Activated CD8-positive, alpha-beta memory T cell treated with anti-CD3 and anti-CD28 coated beads for 1 hour (primary cell): ENCODE measurements at places on chromosomes 2 and 18.

DNA sequence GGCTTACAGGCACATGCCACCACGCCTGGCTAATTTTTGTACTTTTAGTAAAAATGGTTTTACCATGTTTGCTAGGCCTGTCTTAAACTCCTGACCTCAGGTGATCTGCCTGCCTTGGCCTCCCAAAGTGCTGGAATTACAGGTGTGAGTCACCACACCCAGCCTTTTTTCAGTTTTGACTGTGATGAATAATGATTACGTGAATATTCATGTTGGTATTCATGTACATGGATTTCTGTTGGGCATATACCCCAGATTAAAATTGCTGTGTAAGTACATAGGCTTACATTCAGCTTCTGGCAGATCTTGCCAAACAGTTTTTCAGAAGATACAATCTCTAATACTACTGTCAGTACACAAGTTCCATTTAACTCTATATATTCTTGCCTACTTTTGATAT lies 20.9 kb downstream of the SLC39A10 start:
- DNase-seq, result no peak

DNA sequence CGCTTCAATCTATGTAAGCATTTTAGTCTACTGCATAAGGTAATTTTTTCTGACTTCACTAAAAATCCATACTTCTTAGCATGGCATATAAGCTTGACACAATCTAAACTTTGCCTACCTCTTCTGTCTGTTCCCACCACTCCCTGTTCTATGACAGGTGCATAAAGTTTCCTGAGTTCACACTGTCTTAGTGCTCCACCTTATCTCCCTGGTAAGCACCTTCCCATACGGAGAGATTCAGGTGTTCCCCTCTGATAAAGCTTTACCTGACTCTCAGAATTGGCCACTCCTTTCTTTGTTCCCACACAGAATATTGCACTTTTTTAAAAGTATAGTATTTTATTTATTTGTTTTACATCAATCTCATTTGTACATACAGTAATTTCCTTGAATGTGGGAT lies 16.8 kb upstream of the ITGA4 start:
- DNase-seq, result no peak

DNA sequence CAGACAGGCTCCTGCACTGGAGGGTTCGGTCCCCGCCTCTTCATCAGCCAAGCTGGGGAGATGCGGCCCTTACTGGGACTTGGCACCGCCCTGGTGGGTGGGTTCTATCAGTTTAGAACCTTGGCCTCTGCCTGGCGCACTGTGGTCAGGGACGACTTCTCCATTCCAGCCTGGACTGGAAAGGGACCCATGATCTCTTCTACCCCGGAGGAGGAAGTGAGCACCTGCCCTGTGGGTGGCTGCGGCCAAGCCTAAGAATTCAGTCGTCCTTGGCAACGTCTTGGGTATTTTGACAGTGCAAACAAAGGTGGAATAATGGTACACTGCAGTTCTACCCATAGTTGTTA lies 106.9 kb upstream of the CD302 start:
- DNase-seq, result no peak

DNA sequence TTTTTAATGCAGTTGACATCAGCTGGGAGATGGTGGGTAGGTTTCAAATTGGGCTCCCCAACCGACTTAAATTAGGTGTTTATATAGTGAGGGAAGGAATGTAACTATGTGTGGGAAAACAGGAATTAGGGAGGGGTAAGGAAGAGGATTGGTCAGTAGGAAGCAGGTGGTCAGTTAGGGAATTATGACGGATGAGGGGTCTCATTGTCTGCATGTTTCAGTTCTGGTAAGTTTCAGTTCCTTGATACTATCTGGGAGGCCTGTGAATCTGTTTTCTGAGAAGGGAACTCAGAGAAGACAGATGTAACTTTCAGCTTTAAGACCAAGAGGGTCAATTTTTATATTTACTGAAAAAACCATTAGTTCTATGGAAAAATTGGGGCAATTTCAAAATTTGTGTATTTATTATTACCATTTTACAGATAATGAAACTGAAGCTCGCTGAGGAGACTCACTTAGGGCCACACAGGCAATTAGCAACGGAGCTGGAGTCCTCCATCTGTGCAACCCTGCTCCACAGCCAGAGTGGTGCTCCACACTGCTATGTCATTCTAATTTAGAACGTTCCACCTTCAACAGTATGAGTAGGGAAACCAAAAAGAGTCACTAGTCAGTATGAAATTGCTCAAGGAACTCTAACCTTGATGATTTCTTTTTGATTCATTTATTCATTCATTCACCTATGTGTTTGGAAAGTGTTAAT lies 36.0 kb upstream of the CCDC195 start:
- no peak for DNase-seq

- DNase-seq, result no peak
Observed at GRCh38 chr2:122643725-122644329, 888.4 kb downstream of the TSN start.

- DNase-seq, result no peak
Observed at GRCh38 chr18:31070206-31070605, 27.7 kb upstream of the DSC3 start.

GRCh38 chr2:241230435-241230834 lies 42.0 kb downstream of the ANO7 start:
- no peak for DNase-seq

GRCh38 chr2:70104231-70105111 lies 17.2 kb downstream of the PCBP1 start:
- no peak for DNase-seq

DNA sequence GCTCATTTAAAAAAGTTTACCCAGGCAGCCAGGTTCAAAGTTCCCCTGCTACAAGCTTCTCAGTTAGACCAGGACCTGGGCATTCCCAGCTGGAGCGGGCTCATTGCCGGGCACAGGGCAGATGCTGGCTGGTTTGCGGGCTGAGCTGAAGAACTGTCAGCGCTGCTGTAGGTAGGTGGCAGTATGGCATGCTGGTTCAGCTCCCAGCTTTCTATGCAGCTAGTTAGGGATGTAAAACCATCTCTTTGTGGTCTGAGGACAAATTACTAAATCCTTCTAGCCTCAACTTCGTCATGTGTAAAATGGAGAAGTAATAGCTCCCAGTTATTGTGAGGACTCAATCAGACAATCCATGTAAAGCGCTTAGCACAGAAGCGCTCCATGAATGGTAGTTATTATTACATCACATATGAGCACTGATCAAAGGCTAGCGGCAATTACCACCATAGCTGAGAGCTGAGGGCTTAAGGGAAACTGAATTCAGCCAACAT lies 2.4 kb upstream of the LDLRAD4 start:
- DNase-seq, result peak; percentile 15

DNA sequence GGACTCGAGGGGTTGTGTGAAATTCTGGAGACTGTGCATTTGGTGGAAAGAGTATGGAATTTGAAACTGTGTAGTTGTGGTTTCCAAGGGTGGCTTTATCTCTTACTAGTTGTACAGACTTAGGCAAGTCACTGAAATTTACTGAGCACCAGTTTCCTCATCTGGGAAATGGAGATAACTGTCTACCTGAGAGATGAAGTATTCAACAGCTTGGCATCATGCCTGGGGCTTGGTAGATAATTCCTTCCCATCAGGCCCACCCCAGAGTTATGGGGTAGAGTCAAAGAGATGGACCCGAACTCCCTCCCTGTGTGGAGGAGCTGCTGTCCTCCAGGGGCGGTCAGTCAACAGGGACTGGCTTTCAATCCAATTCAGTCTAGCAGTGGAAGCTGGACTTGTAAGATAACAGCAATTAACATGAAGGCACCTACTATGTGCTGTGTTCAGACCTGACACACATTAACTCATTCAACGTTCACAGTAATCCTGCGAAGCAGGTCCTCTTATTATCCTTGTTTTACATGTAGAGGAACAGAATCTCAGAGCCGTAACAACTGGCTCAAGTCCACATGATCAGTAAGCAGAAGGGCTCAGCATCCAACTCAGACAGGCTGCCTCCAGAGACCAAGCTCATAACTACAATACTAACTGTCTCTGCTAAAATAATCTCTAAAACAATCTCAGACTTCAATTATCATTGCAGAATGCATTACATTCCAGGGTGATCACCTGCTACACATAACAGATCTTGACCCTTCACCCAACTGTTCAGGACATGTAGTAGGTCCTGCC lies 432.1 kb downstream of the LPIN1 start:
- DNase-seq, result no peak

DNA sequence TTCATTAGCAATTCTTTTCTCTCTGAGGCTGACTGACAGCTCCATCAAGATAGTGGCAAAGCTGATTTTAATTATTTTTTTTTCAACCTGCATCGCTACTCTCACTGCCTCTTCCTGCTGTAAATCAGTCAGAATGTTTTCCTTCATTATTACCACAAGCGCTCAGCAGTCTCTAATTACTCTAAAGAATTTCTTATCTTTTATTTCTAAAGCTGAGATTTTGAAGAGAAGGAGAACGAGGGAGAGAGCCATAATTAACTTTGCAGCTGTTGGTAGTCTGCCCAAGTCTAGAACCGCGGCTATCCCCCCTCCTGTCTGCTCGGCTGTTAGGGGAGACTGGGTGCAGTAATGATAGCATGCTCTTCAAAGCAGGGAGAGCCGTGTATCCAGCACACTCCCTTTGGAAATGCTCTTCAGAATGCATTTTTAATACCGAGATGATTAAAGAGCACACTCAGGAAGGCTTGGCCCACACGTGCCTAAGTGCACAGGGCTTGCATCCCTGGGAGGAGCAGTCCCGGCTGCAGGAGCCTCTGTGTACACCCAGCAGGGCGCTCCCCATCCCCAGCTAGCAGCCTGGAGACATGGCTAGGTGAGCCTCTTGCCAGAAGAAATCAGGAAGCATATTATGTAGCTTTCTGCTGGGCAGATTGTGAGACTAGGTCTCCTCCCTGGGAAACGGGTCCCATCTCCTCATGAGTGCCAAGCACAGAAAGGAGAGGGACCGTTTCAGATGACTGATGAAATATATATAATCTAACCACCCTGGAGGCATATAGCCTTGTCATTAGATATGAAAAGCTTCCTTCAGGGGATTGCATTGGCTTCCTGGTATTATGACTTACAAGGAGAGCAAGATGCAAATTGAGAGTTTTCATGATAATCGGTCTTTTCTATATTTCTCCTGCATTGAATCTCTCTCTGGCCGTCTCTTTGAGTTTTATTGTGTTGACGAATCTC lies 555.2 kb downstream of the CMPK2 start:
- DNase-seq, result no peak

DNA sequence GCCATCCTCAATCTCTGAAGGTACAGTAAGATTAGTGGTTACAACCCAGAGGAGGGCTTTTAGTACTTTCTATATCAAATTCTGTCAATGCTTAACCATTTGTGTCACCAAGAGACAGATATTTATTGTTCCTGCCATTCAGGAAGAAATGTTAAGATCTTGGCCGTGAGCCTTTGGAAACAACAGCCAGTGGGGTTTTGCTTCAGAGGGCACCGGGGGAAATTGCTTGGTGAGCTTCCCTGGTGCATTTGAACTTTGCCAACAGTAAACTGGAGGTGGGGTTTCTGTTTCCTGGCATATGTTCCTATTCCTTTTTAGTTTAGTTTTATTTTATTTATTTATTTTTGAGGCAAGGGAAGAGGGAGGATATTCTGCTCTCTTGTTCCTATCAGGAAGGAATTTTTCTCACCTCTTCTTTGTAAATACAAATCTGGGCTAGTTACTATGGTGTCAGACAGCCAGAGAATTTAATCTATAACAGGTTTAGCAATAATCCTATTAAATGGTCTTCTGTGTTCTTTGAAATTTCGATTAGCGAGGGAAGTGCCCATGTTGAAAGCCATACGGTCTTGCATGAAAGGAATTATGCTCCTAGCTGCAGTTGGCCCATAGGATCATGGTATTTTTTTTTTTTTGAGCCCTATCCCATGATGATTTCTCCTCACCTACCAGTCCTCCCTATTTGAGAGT lies 95.7 kb downstream of the MAIP1 start:
- DNase-seq, result no peak

DNA sequence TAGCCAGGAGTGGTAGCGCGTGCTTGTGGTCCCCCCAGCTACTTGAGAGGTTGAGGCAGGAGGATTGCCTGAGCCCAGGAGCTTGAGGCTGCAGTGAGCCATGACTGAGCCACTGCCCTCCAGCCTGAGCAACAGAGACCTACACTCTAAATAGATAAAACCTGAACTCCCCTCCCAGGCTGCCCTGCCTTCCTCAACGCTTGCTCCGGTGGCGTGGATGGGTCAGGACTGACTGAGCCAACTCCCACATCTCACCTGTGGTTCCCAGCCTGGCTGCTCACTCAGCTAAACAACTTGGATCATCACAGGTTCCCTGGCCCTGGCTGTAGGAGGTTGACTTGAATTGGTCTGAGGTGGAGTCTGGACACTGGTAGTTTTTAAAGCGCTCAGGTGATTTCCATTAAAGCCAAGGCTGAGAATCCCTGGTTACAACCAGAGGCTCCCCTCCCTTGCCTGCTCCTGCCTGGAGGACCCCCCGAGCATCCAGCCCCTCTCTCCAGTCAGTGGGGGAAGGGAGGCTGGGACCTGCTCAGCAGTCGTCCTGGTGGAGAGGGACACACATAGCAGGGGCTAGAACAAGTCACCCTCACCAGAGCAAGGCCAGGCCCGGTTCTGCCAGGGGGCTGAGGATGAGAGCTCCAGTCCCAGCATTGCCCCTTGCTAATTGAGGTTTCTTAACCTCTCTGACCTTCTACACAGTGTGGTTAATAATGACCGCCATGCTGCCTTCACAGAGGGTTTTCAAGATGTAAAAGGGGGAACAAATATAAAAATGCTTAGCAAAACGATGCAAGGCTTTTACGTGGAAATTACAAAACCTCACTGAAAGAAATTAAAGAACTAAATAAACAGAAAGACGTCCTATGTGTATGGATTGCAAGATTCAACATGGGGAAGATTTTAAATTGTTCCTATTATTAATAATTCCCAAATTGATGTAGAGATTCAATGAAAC lies 46.9 kb upstream of the TAF1B start:
- DNase-seq, result no peak

GRCh38 chr2:129011466-129012061 lies 692.9 kb upstream of the HS6ST1 start:
- no peak for DNase-seq

GRCh38 chr2:23782646-23783045 lies 144.3 kb downstream of the ATAD2B start:
- DNase-seq, result no peak

GRCh38 chr2:105779394-105779793 lies 34.7 kb downstream of the NCK2 start:
- DNase-seq, result no peak

- no peak for DNase-seq
Observed at GRCh38 chr18:2651981-2652380, 3.5 kb upstream of the SMCHD1 start.

GRCh38 chr2:225740086-225740485 lies 340.6 kb downstream of the NYAP2 start:
- no peak for DNase-seq

- no peak for DNase-seq
Observed at GRCh38 chr2:14816069-14817060, 183.8 kb downstream of the LRATD1 start.

GRCh38 chr2:64493788-64494187 lies 30.3 kb upstream of the AFTPH start:
- no peak for DNase-seq

GRCh38 chr2:224287531-224287930 lies 114.4 kb downstream of the FAM124B start:
- DNase-seq, result no peak

DNA sequence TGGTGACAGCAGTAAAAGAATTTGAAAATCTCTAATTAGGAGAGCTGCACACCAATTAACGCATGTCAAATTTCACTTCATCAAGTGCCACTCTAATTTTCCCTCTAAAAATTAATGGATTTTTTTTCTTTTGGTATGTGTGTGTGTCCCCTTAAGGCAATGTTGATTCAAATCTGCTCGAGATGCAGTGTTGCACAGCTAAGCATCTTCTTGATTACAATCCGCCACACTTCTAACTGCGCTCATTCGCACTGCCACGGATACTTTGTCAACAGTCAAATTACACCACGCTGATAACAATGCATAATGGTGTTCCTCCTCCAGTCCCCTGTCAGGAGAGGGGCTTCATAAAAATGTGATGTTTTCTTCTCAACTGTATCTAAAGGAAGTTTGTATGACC lies 261.4 kb downstream of the MEIS1 start:
- DNase-seq, result no peak
